Hematopoietic multipotent progenitor cell (in vitro differentiated cells): ENCODE measurements at places on chromosomes 13 and 19. TPM values are rescaled to one million over a fixed set of nuclear protein-coding genes. Genes with fewer than 3 reads are reported as not detected.
A peak's percentile ranks its signal among the peaks of the same experiment; 100 is the strongest.

DNA sequence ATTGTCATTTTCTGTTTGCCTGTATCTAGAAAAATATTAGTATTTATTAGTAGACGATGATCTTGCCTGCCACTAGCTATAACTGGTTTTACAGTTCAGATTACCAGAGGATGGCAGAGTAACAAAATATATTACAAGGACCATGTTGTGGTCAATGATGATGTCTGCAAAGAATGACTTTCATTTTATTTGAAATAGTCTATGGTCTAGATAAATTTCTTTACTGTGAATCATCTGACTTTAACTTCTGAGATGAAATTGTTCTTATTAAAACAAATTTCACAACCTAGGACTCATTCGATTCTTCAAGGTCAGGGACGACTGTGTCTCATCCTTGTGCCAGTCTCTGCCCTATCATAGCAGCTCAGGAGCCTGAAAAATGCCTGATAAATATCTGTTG, 637.8 kb upstream of the KLF12 start:
- no peak for DNase-seq

GRCh38 chr13:76723551-76724232, 162.5 kb downstream of the KCTD12 start:
- peak; percentile 91 for DNase-seq

GRCh38 chr19:10230173-10230860, 814 bp downstream of the S1PR2 start:
- DNase-seq = peak; percentile 57

GRCh38 chr19:46077815-46078167, 37.0 kb upstream of the IGFL4 start:
- no peak for DNase-seq

DNA sequence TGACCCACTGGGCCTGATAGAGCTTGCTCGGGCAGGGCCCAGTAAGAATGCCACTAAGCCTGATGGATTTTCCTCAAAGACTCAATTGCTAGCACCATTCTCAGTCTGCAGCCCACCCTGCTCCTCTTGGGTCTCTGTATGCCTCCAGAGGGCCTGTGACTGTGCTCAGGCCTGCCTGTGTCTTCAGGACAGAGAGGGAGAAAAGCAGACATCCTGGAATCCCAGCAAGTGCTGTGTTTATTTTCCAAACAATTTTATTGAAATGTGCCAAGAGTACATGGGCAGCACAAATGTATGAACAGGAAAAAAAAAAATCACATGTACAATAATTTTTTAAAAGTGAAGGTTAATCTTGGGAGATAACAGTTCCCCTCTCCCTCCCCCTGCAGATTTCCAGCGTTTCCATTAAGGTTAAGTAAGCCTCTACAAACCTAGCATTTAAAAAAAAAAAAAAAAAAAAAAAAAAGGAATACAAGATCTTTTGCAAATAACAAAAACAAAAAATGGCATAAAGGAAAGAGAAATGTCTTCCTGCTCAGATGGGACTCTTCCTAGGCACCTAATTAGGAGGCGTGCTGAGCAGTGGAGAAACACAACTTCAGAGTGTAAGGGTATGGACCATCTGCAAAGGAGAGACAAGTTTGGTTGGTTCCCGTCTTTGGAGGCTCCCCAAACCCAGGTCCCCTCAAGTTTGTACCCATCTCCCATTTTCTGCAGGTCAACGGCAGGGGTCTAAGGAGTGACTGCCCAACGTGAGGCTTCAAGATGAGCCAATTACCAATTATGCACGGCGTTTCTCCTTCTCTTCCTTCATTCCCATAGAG, 4.8 kb upstream of the ECH1 start:
- no peak for DNase-seq

- DNase-seq = no peak
These were observed 1745.6 kb upstream of the PCDH20 start for GRCh38 chr13:63161219-63161618.

DNA sequence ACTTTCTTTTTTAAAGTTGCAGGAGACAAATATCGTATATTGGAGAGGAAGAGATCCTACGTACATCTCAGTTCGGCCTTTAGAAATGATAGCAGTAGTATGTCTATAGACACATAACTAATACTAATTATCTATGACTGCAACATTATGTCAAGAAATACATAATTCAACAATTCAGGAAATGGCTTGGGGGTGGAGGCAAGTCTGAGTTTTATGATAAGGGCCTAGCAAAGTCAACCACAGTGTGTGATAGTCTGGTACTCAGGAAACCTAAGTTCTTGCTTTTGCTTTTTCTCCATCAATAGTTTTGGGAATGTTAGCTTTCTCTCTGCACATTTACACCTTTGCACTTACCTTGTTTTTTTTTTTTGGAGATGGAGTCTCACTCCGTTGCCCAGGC, 27.5 kb upstream of the OBI1 start:
- DNase-seq = peak; percentile 17

Gene CERS4
- total RNA-seq = 25.9 TPM

Gene FCAR
- 1.3 TPM for total RNA-seq

Gene GYS1
- 42.8 TPM for total RNA-seq
